ENCODE measurements at places on chromosomes 4 and X.

DNA sequence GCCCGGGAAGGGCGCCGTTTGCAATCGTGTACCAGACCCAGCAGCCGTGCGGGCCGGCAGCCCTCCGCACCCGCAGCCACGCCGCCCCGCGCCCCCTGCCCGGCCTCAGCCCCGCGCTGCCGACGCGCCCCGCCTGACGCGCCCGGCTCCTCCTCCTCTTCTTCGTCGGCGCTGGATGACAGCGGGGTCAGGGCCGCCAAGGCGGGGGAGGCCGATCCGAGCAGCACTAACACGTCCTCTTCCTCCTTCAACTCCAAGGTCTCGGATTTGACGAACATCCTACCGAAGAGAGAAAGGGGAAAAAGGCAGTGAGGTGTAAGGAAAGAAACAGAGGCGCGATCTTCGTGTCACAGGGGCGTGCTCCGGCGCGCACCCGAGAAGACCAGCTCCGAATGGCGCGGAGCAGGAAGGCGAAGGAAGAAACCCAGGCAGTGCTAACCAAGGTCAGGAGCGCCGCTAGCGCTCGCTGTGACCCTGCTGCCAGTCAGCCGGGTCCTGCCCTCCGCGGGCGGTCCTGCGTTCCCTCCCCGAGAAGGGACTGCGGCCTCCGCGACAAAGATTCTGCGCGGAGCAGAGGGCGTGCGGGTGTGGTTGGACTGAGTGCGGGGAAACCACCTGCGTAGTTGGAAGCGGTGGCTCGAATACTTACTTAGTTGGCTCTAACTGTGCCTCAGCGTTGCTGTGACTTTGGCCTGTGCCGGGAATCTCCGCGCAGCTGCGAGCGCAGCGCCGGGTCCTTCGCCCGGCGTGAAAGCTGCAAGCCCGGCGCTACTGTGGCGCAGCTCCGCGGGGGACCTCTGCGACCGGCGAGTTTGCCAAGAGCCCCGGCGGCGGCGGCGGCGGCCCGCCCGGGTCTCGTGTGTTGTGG lies 548 bp downstream of the NEUROG2 start:
- DNase-seq, result peak; percentile 71

GRCh38 chr4:80082693-80083092 lies 9.7 kb upstream of the ANTXR2 start:
- no peak for DNase-seq

GRCh38 chrX:135639066-135639780 lies 74.2 kb upstream of the CT45A1 start:
- DNase-seq, result no peak

GRCh38 chr4:143514497-143514896 lies 995 bp downstream of the SMARCA5 start:
- peak; percentile 73 for DNase-seq

GRCh38 chr4:822361-823175 lies 3.4 kb downstream of the CPLX1 start:
- DNase-seq, result no peak

DNA sequence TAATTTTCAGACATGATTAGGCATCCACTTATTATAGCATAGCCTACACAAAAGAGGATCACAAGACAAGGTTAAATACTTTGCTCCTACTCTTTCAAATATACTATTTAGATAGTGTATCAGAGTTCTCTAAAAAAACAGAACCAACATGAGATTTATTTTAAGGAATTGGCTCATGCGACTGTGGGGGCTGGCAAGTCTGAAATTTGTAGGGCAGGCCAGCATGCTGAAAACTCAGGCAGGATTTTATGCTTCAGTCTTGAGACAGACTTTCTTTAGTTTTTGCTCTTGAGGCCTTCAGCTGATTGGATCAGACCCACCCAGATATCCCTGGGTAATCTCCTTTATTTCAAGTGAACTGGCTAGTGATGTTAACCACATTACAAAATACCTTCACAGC lies 169.5 kb downstream of the MAML3 start:
- DNase-seq, result no peak

- DNase-seq, result no peak
Measured at GRCh38 chr4:170214731-170215130, 125.0 kb upstream of the AADAT start.

GRCh38 chr4:113781439-113782040 lies 20.0 kb upstream of the CAMK2D start:
- no peak for DNase-seq

DNA sequence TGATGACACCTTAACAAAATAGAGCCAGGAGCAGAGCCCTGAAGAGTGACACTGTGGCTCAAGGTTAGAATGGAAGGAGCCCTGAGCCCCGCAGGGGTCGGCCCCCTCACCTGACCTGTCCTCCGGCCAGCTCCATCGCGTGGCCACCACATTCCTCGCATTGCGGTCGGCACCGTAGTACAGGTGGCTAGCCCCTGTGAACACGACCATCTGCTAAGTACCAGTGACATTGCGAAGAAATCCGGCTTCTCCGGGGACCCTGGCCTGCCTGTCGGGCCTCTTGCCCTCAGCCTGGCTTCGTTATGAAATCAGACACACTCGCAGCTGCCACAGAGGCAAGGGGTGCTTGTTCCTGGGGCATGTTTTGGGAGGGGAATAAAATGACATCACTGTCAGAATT lies 179.0 kb downstream of the AFAP1 start:
- DNase-seq, result no peak

DNA sequence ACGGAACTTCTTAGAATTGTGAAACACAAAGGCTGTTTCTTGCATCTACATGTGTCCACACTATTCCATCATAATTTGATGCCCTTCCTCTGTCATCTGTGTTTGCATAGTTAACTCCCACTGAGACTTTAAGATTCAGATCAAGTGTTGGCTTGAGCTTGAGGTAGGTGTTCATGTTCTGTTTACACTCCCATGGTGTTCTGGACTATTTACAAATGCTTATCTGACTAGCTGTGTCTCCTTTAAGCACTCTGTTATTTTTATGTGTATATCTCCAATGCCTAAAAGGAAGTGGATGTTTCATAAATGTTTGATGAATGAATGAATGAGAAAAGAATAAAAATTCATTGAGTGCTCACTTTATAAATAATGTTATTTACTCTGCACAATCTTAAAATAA lies 622.7 kb downstream of the RAB28 start:
- no peak for DNase-seq

GRCh38 chrX:94089149-94089548 lies 415.1 kb downstream of the FAM133A start:
- no peak for DNase-seq

DNA sequence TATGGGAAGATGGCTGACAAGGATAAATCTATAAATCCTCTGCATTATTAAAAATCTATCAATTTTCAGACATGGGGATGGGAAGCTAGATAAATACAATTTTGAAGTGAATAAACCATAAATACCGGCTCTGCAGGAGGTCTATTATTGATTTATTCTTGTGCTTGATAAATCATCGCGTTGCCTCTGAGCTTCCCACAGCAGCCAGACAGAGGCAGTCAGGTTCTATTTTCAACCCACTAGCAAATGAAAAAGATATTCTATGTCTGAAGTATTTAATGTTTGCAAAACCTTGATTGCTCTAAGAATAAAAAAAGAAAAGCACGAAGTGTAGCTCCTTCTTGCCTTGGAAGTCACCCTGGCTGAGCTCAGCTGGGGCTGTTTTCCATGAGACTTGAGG lies 216.2 kb downstream of the DHRSX start:
- no peak for DNase-seq

GRCh38 chr4:18735740-18736268 lies 714.2 kb upstream of the LCORL start:
- DNase-seq, result no peak

DNA sequence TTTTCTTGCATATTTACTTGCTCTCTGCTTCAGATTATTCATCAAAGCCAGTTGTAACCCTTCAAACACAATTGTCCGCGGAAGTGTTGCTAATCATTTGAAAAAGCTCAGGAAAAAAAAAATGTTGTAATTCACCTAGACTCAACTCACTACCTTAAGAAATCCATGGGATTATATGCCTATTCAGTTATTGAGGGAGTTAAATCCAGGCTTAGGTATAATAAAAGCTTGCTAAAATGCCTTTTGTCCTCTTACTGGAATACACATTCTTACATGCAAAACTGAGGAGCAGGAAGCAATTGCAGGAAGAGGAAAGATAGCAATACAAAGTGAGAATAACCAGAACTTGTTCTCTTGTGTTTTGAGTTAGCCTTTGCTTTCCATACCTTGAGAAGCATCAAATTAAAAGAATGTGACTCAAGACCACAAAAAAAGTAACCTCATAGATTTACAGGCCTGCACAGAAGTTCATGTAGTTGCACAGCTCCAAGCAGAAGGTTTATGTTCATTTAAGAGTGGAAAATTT lies 91.4 kb upstream of the FAM241A start:
- no peak for DNase-seq

DNA sequence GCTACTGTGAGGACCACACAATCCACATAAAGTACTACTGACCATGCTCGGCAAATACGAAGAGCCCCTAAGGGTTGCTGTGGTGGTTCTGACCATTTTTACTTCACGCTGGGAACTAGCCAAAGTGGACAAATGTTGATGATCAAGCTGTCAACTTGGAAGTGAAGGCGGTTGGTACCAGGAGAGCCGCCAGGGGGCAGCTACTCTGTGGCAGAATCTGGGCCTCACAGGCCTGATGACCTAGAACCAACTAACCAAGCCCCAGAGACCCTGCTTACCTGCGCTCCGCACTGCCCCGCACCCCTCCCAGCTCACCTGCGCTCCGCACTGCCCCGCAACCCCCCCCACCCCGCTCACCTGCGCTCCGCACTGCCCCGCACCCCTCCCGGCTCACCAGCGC lies 5.6 kb downstream of the GAK start:
- peak; percentile 37 for DNase-seq

- DNase-seq, result no peak
Measured at GRCh38 chr4:48266781-48267180, 2.9 kb downstream of the TEC start.

DNA sequence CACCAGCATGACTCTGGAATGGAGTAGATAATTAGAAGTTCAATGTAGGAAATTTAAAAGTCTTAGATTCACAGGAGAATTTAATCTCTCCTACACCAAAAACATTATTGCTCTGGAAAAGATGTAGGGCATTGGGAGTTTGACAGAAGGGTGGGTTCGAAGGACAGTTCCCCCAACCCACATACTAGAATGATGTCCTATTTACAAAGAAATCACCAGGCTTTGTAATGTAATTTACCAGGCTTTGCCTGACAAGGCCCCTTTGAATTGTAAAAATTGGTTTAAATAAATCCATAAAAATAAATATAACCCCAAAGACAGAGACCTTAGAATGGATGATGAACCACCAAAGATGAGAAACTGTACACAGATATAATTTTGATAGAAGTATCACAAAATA lies 399.2 kb upstream of the GRID2 start:
- DNase-seq, result no peak

- DNase-seq, result no peak
Measured at GRCh38 chr4:145130130-145130529, 32.0 kb downstream of the ABCE1 start.

DNA sequence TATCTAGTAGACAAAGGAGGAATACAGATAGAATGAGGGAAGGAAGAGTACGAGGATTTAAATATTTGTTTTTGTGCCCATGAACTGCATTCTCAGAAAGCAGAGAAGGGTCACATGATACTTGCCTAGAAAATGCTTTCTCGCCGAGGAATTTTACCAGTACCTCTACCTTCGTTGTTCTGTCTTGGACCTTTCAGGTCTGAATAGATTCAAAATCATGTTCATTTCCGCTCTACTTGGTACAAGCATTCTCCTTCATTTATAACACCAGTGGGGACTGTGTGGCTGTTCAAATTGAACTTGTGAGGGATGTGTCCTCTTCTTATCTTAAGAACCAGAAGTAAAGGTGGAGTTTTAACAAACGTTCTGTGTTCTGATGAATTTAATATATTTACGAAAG lies 1.9 kb downstream of the USP38 start:
- DNase-seq, result no peak

- no peak for DNase-seq
Measured at GRCh38 chr4:101101072-101101471, 246.3 kb downstream of the PPP3CA start.

DNA sequence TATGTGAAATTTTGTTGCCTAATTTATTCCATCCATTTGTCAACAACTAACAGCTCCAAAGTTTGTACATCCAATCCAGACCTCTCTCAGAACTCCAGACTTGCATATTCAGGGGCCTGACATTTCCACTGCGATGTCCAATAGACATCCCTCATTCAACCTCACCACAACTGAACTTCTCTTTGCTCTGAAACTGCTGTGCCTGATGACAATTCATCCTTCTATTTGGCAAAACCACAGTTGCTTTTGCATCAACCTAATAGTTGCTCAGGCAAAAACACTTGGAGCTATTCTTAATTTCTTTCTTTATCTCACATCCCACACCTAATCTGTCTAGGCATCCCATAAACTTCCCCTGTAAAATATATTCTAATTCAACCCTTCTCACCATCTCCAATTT lies 56.5 kb downstream of the ANTXR2 start:
- DNase-seq, result no peak

DNA sequence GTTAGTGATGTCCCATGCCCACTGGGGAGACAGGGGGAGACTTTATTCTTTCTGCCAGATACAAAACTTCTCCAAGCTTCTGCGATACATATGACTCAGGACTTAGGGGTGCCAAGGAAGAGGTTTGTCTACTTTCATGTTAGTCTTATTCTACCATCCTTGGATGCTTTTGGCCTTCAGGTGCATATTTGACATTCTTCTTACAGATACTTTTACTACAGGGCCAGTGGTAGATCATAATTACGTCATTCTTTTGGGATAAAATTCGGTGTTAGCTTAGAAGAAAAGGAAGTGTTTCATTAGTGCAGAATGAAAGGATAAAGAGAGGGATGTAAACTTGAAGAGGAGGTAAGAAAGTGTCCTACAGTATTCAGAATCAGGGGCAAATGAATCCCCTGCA lies 245.2 kb downstream of the THOC2 start:
- DNase-seq, result no peak

- DNase-seq, result peak; percentile 54
Measured at GRCh38 chrX:118807151-118808017, 16.2 kb upstream of the ZCCHC12 start.

DNA sequence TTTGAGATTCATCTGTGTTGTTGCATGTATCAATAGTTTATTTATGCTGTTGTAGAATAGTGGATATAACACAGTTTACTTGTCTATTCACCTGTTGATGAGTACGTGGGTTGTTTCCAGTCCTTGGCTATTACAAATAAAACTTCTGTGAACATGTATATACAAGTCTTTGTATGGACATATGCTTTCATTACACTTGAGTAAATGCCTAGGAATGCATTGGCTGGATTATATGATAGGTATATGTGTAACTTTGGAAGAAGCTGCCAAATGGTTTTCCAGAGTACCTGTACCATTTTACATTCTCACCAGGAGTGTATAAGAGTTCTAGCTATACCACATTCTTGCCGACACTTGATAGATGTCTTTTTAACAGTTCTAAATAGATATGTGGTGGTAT lies 16.5 kb downstream of the ART3 start:
- no peak for DNase-seq

DNA sequence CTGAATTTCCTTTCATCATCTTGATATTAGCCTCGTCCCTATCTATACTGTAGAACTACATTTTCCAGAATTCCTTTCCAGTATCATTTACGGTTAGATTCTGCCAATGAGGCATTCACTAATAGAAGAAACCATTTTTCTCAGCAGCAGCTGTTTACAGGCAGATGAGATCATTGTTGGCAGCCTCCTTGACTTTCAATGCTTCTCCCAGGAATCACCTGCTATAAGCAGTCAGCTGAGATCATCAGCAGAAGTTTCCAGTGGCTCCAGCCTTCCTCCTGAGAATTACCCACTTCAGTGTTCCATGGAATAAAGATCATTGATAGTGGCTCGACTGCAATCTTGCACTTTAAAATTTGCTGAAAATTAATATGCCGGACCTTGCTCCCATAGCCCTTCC lies 157.3 kb upstream of the TET2 start:
- DNase-seq, result no peak
